Activated naive CD8-positive, alpha-beta T cell treated with anti-CD3 and anti-CD28 coated beads for 36 hours (primary cell): ENCODE measurements at places on chromosomes 1 and 21. TPM values are rescaled to one million over a fixed set of nuclear protein-coding genes. Genes with fewer than 3 reads are reported as not detected.

The TPTE gene
- not detected for total RNA-seq

- DNase-seq = no peak
Measured at GRCh38 chr1:157269656-157270375, 131.6 kb upstream of the ETV3 start.

DNA sequence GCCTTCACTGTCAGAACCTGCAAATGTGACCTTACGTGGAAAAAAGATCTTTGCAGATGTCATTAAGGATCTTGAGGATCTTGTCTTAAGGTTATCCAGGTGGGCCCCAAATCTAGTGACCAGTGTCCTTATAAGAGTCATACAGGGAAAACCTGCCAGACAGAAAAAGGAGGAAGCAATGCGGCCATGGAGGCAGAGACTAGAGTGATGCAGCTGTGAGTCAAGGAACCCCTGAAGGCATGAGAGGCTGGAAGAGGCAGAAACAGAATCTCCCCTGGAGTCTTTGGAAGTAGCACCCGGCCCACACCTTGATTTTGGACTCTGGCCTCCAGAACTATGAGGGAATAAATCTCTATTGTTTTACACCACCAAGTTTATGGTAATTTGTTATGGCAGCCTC, 36.5 kb upstream of the DNASE2B start:
- DNase-seq = no peak

GRCh38 chr1:22711071-22711470, 432 bp downstream of the EPHB2 start:
- peak; percentile 9 for DNase-seq

GRCh38 chr1:12275370-12275769, 45.5 kb downstream of the VPS13D start:
- DNase-seq = peak; percentile 44

- DNase-seq = no peak
Measured at GRCh38 chr1:204465546-204466415, 28.8 kb downstream of the PIK3C2B start.

The CHI3L1 gene
- not detected for total RNA-seq

GRCh38 chr1:58979677-58980076, 195.8 kb upstream of the JUN start:
- no peak for DNase-seq

The C1orf141 gene
- total RNA-seq = not detected

- DNase-seq = no peak
Measured at GRCh38 chr1:89064632-89065031, 376 bp downstream of the GBP1 start.

DNA sequence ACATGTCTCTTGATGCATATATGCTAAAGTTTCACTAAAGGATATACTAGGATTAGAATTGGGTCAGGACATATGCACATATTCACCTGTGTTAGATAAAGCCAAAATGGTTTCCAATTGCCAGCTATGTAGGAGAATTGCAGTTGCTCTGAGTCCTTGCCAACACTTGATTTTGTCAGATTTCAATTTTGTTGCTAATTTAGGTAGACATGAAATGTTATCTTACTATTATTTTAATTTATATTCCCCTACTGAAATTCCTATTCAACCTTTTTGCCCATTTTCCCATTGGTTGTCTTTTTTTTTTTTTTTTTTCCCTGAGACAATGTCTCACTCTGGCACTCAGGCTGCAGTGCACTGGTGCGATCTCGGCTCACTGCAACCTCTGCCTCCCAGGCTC, 13.4 kb downstream of the HDAC1 start:
- no peak for DNase-seq
